Placental pericyte (primary cell): ENCODE measurements at places on chromosomes 11 and 22. TPM values are rescaled to one million over a fixed set of nuclear protein-coding genes. Genes with fewer than 3 reads are reported as not detected.

The MS4A6E gene
- not detected in 2 replicates for total RNA-seq

The CNIH2 gene
- not detected in 2 replicates for total RNA-seq

The DDI1 gene
- not detected in 2 replicates for total RNA-seq

The ZNF280B gene
- total RNA-seq, result 1.6 and 2.0 TPM in 2 replicates

The MS4A4A gene
- total RNA-seq, result not detected in 2 replicates
